NCI-H1105 (cell line): ENCODE measurements at places on chromosomes 4 and X.

DNA sequence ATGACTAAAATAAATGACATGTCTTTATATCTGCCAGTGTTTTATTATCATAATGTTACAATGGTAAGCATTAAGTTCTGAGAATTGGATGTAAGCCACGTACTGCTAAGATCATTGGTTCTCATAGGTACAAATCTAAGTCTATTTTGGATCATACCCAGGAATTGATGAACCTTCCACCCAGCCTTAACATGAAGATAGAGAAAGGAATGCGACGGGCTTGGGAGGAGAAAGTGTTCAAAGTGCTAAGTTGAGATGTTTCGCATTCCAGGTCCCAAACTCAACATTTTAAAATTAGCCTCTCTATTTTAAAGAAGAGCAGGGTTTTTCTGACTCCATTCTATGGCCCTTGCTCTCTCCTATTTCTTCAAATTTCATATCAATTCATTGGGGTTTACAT, 54.9 kb upstream of the FRAS1 start:
- no peak for DNase-seq

DNA sequence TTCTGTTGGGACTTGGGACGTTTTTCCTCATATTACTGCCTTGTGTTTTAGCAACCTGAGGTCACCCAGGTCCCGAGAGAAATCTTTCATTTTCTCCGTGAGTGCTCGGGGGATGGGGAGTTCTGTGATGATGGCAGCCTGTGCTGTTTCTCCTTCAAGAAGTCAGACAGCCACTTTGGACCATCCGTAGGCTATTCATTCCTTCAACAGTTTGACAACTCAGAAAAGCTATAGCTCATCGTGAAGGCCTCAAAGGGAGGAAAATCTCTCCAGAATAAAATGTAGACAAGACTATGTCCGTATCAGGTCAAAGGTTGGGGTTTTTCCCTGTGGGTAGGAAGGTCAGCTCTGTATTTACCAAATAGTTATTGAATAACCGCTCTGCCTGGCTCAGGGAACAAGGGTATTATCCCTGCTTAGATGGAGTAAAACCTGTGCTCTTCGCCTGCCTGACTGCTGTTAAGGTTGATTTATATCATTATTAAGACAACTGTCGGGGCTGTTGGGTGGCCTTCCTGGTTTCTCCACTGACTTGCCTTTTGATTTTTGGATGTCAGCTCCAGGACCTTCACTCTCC, 36.6 kb downstream of the FAM114A1 start:
- no peak for DNase-seq

DNA sequence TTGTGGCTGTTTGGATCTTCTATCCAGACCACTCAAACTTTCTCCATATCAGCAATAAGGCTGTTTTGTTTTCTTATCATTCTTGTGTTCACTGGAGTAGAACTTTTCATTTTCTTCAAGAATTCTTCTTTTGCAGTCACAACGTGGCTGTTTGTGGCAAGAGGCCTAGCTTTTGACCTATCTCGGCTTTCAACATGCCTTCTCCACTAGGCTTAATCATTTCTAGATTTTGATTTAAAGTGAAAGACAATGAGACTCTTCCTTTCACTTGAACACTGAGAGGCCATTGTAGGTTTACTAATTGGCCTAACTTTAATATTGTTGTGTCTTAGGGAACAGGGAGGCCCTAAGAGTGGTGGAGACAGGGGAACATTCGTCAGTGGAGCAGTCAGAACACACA, 19.1 kb downstream of the FGF2 start:
- no peak for DNase-seq

DNA sequence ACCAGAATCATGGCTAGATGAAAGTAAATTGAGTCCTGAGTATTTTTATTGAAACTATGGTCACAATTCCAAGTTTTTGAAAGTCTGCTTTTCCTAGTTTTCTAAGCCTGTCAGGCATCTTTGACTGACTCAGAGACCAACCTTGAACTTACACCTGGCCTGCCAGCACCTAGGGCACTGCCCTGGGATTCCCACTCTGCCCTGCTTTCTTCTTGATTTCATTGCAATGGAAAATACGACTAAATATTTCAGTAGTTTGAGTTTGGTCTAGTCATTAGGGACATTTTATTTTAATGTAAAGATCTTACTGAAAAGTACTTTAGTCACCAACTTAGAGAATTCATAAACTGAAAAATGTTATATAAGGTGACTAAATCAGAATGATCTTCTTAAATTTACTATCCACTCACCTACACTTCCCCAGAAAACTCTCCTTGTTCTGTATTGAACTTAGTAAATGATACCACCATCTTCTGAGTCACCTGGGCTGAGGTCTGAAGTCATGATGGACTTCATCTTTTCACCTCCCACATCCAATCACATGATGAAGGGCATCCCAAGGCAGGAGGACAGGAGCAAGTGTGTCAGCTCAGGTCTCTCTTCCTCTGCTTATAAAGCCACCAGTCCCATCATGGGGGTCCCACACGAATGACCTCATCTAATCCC, 11.6 kb upstream of the PYURF start:
- DNase-seq = no peak

- no peak for DNase-seq
Measured at GRCh38 chr4:153204728-153205648, 745 bp downstream of the TRIM2 start.
